ENCODE measurements at places on chromosomes 7 and 10.

DNA sequence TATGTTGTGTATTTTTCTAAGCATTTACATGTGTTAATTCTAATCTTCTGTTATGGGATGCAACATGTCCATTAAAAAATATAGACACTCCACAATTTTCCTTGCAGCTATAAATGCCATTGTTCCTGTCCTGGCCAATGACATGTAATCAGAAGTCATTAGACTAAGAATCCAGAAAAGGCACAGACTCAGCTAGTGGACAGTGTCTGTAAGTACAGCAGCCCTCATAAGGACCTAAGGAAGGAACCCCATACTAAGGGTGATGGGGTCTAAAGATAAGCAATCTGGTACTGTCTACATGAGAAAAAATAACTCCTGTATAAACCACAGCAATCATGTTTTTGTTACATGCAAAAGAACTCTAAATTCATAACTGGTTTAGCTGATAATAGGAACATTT lies 115.9 kb downstream of the GPR85 start:
- DNase-seq = peak; percentile 6

DNA sequence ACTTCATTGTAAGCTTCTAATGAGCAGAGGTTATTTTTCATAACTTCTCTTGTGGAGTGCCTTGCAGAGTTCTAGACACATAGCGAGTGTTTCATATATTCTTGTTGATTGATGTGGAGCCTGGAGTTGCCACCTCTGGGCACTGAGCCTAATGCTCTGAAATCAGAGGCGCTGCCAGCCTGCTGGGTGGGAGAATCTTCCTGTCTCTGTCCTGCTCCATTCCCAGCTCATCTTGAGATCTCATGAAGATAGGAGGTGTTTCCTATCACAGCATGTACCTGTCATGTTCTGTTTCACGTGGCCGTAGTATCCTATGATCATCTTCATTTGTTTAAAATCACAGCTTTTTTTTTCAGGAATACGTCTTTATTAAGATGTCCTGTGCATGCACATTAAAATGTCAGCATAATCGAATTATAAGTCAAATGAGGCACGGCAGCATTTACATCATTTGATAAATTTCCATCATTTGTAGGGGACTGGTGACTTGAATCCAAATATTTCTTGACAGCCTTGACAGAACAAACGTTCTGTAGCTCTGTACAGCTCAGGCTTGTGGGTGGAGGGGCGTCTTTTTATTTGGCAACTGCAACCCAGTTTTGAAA lies 393.0 kb downstream of the PHTF2 start:
- no peak for DNase-seq

- DNase-seq = no peak
Observed at GRCh38 chr10:18273039-18273438, 132.8 kb downstream of the CACNB2 start.

DNA sequence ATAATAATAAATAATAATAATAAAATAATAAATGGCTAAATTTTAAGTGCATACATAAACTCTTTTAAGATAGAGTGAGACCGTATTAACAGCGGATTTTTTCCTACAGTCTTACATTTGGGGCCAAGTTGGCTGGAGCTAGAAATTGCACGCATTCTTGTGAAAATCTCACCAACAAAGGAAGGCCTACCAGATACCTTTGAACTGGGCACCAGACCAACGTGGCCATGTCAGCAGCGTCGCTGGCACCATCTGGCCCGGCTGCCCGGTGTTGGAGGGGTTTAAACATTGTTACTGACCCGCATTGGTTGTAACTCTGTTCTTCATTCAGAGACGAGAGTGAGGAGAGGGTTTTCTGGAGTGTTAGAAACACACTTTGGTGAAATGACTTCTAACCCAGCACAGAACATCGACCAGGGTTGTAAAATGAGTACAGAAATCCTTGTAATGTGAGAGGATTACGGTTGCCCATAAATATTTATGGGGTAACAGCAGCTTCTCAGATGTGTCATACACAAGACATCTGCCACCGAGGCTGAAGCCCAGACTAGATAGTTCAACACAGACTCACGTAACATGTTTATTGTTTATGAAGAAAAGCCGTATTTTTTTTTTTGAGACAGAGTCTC lies 34.6 kb upstream of the UNCX start:
- DNase-seq = peak; percentile 81

DNA sequence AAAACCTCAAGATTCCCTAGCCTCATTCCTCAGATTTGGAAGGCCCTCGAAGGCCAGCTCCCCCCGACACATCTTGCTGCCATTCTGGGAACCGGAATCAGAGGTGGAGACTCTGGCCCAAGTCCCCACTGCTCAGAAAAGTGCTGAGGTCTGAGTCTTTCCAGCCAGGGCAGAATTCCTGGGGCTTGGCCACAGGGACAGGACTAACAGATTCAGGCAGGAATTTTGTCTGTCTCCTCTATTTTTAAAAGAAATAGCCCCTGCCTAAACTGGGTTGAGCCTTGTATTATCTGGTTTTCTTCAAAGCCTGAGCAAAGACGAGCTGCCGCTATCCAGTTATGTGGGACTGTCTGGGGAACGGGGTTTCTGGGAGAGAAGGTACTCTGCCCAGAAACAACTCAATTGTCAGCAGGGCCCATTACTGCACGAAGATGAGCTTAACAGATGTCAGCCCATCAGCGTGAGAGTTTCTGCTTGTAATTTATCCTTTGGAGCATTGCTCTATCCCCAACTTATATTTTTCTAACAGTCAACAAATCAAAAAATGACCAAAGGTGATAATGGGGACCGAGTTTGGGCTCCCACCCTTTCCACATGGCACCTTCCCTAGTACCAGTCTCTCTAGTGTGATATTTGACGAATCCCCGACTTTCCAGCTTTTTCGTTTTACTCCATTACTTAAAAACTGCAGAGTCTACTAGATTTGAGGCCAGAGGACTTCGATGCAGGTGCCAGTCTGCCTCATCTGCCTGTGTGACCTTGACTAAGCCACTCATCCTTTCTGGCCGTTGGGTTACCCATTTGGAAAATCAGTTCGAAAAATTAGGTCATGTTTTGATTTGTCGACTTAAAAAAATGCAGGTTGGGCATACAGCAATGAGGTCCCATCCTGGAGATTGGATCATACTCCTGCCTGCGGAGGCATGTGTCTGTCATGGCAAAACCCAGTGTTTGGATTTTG lies 110.9 kb downstream of the WDR11 start:
- DNase-seq = no peak
